Urinary bladder (tissue), 4 donors: ENCODE measurements at places on chromosomes 16 and 17. TPM values are rescaled to one million over a fixed set of nuclear protein-coding genes. Genes with fewer than 3 reads are reported as not detected.

SEPTIN12 gene
- not detected for total RNA-seq

PPP1R27 gene
- total RNA-seq, result not detected

SLC13A2 gene
- total RNA-seq, result not detected

SHCBP1 gene
- 12.8 TPM for total RNA-seq

KRT15 gene
- 4.7 TPM for total RNA-seq

C17orf78 gene
- not detected for total RNA-seq

DOC2B gene
- 5.1 TPM for total RNA-seq

OR2C1 gene
- total RNA-seq, result 0.85 TPM

TEX19 gene
- not detected for total RNA-seq

ZNF287 gene
- total RNA-seq, result 18.2 TPM

KCNH6 gene
- not detected for total RNA-seq

CCL17 gene
- total RNA-seq, result not detected

PPY gene
- total RNA-seq, result not detected

DNAH2 gene
- 0.11 TPM for total RNA-seq

SHISA6 gene
- 3.3 TPM for total RNA-seq

PYDC1 gene
- not detected for total RNA-seq

ARHGDIA gene
- total RNA-seq, result 31.0 TPM

HOXB4 gene
- 2.0 TPM for total RNA-seq

COASY gene
- total RNA-seq, result 8.8 TPM

ZSCAN10 gene
- not detected for total RNA-seq

ACSF2 gene
- 23.2 TPM for total RNA-seq

GSDMA gene
- total RNA-seq, result 0.21 TPM

DNAI2 gene
- total RNA-seq, result not detected
